ENCODE measurements at places on chromosomes 16 and 17.

DNA sequence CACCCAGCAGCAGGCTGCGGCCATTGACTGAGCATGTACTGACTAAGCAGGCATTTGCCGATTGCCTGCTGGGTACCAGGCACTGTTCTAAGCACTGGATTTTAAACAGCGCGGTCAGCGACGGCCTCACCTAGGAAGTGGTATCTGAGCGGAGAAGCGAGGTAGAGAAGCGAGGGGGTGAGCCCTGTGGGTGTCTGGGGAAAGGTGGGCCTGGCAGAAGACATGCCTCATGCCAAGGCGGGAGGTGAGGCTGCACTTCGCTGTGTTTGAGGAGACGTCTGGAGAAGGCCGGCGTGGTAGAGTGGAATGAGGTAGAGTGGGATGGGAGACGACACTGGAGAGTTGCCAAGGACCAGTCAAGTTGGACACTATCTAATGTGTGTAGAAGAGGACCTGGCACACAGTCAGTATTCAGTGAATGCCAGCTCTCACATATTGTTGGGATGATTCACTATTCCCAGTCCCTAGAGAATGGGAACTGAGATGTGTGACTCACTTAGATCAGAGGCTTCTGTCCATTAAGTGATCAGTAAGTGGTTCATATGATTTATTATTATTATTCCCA, 14.4 kb downstream of the SYCE1L start:
- DNase-seq = peak; percentile 83

DNA sequence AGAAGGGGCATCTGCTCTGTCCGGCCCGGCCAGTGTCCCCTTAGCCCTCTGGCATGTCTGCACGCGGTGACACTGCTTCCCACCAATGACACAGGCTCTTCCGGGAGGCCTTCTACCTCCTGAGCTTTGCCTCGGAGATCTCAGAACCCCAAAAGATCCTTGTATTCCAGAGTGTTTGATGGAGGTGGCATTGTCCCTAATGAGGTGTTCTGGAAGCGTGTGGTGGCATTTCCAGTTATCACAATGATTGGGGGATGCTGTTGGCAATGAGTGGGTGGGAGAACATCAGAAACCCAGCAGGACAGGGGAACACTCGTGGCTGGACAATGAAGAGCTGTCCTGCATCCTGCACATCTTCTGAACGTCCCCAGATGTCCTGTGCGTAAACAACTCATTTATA, 198.0 kb downstream of the XYLT1 start:
- DNase-seq = no peak

DNA sequence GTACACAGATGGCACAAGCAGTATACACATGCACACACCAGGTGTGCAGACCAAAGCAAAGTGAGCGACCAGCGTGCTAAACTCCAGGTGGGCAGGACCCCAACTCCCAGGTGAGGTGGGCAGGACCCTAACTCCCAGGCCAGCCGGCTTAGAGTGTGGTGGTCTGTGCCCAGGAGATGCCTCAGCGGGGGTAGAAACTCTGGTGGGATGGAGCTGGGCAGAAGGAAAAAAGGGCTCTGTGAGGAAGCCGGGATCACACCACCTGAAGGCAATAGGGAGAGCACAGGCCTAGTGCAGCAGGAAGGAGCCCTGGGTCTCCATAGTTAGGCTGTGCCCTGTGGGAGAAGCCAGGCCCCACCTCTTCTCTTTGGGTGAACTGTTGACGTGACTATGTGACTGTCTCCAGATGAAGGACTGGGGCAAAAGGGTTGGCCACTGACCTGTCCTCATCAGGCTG, 1.6 kb upstream of the FOXJ1 start:
- DNase-seq = no peak

DNA sequence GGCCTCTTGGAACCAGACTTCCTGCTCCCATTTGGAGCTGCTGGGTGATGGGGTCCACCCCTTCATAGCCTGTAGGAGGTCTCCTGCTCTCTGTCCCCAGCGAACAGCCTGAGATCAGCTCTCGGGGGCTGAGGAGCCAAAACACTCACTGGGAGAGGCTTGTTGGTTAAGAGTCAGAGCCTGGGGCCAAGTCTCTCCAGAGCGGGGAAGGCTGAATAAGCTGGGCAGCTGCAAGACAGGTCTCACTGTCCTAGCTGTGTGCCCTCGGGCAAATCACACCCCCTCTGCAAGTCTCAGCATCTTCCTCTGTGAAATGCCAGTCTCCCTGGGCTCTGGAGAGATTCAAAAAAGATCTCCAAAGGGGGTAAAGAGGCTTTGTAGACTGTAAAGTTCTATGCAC, 174.6 kb downstream of the WSCD1 start:
- DNase-seq = no peak

DNA sequence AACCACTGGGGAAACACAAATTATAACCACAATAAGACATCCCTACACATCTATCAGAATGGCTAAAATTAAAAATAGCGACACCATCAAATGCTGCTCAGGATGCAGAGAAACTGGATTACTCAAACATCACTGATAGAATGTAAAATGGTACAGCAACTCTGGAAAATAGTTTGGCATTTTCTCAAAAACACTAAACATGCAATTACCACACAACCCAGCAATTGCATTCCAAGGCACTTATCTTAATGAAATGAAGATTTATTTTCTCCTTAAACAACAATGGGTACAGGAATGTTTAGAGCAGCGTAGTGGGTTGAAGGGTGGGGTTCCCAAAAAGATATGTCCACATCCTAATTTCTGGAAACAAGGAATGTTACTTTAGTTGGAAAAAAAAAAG, 309.0 kb upstream of the PMFBP1 start:
- peak; percentile 84 for DNase-seq

DNA sequence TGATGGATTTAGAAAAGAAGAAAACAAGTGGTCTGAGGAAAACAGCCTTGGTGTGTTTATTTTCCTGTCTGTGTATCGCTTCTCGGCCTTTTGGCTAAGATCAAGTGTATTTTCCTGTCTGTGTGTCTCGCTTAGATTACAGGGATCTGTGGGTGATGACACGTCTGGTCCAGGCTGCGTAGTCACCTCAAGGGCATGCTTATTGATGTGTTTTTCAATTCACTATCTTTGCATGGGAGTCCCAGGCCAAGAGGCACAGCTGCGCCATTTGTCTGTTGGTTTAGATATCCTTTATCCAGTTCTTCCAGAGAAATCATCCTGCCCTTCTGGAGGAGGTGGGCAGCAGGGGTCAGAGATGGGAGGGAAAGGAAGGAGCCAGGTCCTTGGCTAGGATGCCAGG, 47.1 kb upstream of the STH start:
- no peak for DNase-seq

GRCh38 chr17:38459567-38459966, 31.3 kb downstream of the ARHGAP23 start:
- DNase-seq = no peak

- no peak for DNase-seq
Measured at GRCh38 chr17:76940295-76940694, 72.1 kb downstream of the MGAT5B start.

DNA sequence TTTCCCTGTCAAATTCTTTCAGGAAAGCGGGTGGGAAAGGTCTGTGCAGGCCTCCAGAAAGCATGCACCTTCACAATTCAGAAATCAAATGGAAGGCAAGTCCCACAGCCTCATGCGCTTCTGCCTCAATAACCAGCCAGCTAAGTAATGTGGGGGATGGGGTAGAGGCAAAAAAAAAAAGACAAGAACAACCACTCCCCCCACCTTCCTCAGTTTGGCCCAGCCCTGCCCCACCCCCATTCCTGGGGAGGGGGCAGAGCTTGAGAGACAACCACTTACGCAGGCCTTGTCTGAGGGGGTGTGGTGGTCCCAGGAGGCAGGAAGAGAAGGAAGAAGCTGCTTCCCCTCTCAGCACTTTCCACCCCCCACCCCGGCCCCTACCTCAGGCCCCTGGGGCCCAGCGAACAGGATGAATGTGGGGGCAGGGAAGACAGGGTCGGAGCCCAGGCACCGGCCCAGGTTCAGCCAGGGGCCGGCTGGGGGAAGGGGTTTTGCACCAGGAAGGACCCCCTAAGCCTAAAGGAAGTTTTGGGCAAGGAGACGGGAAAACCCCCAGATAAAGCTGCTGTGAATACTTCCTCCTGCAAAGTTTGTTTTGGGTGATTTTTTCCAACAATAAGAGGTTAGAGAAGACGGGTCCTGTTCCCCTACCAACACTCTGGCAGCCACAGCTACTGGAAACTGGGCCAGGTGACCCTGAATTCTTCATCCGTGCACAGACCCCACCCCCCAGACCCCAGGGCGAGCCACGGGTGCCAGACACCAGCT, 1.2 kb downstream of the JUP start:
- DNase-seq = no peak

GRCh38 chr17:7993972-7994589, 8.3 kb upstream of the GUCY2D start:
- no peak for DNase-seq

- DNase-seq = no peak
Measured at GRCh38 chr16:55433030-55433429, 46.0 kb upstream of the MMP2 start.

DNA sequence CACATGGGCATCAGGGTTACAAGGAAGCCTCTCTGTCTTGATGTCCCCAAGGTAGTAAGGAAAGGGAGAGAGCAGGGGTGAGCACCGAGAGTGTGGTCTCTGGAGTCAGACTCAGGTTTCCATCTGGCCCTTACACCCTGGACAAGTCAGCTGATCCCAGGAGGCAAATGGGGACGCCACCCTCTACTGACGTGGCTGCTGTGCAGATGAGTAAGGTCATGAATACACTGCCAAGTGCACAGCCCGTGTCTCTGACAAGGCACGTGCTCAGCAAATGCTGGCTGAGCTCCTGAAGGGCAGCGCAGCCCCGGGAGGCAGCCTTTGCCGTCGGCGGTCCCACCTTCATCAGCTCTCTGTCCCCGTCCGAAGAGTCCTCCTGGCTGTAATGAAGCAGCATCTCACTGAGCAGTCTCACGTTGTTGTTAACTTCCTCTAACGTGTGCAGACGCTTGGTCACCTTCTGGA, 19.4 kb downstream of the GGA3 start:
- no peak for DNase-seq

DNA sequence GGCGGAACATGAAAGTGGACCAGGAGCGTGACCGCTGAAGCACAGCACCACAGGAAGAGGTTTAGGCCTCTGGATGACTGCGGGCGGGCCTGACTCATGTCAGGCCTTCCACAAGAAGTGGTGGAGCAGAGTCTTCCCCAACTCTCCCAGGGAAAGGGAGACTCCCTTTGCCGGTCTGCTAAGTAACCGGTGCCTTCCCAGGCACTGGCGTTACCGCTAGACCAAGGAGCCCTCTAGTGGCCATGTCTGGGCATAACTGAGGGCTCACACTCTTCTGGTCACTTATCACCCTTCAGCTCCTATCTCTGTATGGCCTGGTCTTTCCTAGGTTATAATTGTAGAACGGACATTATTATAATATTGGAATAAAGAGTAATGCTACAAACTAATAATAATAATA, 1931.9 kb downstream of the TP53TG3F start:
- no peak for DNase-seq

DNA sequence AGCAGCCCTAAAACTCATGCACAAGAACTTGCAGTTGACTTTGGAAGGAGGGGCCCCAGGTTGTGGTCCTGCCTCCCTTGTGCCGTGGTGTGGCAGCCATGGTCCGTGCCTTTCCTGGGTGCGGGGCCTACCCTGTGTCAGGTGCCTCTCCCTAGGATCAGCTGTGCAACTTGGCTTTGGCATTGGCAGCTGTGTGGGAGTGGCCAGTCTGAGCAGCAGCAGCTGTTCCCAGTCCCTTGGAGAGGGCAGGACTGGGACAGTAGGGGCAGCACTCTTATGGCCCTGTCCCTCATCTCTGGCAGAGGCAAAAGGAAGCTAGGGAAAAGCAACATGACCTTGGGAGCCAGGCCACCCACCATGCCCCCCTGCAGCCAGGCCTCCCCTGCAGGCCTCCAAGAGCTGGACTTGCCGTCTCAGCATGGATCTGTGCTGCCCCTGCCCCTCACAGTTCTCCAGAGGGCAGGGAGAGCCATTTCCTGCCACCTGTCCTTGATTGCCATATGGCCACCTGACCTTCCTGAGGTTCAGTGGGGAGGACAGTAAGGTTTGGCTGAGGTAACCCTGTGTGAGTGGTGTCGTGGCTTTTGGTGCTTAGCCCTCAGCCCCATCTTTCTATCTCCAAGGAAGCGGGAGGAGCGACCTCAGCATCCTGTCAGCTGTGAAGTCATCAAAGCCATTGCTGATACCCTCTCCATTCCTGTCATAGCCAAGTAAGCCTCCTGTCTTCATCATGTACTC, 15.5 kb upstream of the NFATC3 start:
- DNase-seq = no peak

- DNase-seq = no peak
Measured at GRCh38 chr17:55545806-55546205, 34.6 kb upstream of the SMIM36 start.
